ENCODE measurements at places on chromosomes 2 and 18.

DNA sequence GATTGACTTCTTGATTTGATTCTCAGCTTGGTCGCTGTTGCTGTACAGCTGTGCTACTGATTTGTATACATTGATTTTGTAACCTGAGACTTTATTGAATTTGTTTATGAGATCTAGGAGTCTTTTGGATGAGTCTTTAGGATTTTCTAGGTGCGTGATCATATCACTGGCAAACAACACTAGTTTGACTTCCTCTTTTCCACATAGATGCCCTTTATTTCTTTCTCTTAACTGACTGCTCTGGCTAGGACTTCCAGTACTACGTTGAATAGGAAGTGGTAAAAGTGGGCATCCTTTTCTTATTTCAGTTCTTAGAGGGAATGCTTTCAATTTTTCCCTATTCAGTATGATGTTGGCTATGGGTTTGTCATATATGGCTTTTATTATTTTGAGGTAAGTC, 101.3 kb downstream of the OSBPL1A start:
- DNase-seq = no peak

- no peak for DNase-seq
These were observed 25.6 kb downstream of the B3GNT7 start for GRCh38 chr2:231421051-231421580.

DNA sequence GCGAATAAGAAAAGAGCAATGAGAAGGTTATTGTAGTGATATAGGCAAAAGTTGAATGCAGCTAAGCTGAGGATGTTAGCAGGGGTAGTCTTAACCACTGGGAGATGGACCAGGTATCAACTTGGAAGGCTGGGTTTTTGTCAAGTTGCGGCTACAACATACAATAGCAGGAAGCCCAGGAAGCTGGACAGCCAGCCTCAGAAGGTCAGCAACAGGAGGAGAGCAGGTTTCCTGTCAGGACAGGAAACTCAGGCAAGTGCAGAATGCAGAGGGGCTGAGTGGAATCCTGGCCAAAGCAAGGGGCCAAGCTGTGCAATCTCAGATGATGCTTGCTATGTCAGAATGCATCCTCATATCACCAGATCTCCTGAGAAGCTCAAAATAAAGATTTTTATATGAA, 530.0 kb upstream of the ID2 start:
- DNase-seq = no peak

GRCh38 chr2:10716581-10716980, 4.8 kb upstream of the ATP6V1C2 start:
- no peak for DNase-seq

- no peak for DNase-seq
These were observed 18.5 kb downstream of the DSG2 start for GRCh38 chr18:31516437-31516836.

GRCh38 chr2:9547262-9547991, 8.2 kb downstream of the ADAM17 start:
- DNase-seq = no peak

- no peak for DNase-seq
These were observed 64.5 kb downstream of the PIGN start for GRCh38 chr18:62122330-62122729.

DNA sequence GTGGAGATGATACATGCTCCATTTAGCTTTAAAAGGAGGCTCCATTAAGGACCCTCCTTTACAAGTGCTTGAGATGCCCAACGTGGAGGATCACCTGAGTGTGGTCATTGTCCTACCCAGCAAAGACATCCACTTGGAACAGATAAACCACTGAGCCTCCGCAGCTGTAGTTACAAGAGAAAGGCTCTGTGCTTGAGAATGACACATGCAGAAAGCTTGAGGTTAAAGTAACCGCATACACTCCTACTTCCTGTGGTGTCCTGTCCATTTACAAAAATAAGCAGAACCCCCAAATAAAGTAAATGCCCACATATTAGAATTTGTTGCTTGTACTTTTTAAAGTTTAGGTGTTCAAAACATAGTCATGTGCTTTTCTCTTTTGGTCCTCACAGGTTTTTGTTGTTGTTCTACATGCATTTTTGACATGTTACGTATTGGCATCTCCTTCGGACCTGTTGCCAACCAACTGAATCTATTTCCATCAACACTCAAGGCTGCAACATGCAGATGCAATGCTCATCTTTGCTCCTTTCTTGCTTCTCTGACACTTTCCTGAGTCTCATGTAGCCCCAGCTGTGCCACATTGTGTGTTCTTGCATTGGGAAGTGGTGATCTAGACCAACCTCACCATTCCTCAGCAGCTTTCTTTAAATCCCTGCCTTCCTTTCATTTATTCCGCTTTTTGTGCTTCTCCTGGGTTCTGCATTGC, 56.0 kb downstream of the SERPINB7 start:
- DNase-seq = no peak

DNA sequence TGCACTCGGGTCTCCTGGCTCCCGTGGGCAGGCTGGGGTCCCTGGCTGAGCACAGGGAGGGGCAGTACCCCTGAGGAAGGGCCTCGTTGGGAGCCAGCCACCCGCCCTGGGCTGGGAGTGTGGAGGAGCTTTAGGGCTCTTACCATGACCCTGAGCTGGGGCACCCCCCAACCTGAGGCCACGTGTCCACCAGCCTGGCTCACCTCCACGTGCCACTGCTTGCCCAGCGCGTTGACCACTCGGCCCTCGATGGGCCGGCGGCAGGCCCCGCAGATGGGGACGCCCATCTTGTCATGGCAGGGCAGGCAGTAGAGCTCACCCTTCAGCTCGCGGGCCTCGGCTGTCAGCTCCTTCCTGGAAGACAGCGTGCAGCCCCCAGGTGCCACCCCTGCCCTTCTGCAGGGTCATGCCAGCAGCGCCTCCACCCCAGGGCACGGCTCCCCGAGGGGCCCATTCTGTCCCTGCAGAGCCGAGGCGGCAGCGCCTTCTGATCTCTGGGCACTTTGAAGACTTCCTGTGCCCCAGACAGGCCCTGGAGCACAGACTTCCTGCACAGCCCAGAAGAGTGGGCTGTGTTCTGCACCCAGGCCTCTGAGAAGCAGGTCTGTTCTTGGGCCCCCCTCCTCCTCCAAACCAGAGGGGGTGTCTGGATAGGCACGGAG, 4.0 kb upstream of the GPR17 start:
- DNase-seq = no peak

DNA sequence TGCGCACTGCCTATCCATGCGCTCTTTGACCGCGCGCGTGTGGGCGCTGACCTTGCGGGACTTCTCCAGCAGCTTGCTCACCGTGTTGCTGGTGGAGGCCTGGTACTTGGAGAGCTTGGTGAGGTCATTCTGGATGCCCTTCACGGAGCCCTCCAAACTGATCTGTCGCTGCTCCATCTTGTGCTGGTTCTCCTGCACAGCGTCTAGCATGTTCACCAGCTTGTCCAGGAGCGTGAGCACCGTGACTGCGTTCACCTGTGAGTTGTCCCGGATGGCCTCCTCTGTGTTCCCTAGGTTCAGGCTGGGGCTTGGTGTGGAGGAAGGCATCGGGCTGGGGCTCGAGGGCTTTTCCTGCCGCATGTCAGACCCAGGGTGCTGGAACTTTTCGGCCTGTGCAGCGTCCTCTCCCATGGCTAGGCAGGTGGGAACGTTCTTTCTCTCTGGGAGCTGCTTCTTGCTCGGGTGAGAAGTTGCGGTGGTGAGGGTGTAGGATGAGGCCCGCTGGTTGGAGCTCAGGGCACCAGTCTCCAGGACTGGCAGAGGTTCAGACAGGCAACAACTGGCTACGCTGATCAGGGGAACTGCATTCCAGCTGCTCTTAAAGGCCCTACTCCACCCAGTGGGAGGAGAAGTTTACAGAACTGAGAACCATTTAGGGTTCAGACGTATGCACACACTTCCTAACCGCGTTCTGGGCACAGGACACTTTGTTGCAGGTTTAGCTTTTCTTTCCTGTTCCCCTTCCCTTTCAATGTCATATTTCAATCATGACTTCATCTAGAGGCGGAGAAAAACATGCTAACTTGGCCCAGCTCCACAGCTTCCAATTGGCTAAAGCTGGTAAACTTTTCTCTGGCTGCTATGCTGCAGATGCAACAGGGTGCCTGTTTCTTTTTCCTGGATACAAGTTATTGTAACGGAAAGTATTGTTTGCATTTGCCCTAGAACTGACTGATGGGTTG, at the start of gene CAVIN2:
Gene CAVIN2, minus strand, starts transcription at position 574 of the 962 bp plus-strand sequence. Its CDS starts 163 bp downstream, at position 411.
- DNase-seq = no peak

- DNase-seq = no peak
These were observed 28.7 kb upstream of the LYPD6B start for GRCh38 chr2:149009576-149010461.

DNA sequence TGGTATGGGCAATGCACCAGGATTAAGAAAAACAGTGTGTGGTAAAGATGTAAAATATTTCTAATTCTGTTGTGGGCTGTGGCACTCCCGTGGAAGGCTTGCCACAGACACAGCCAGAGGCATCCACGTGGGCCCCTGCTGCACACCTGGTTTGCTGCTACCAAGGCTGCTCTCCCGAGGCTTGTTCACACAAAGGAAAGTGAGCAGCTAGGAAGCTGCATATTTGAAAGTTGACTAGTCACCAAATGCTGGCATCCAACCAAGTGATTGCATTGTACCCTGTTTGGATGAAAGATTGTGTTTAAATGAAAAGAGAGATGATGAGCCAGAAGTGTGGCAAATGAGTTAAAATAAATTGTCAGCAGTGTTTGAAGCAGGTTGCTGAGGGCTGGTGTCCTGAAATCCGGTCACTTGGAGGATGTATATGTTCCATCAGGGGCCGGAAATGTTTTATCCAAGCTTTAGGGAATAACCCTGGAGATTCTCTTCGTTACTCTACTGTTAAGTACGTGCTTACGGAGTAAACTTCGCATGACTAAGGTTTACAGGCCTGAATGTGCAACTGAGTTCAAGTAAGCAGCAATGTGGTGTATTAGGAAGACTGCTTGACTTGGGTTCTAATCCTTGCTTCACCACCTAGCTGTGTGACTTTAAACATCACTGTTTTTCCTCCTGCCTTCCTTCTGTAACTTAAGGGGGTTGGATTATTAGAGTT, 86.1 kb downstream of the MSH2 start:
- DNase-seq = no peak

DNA sequence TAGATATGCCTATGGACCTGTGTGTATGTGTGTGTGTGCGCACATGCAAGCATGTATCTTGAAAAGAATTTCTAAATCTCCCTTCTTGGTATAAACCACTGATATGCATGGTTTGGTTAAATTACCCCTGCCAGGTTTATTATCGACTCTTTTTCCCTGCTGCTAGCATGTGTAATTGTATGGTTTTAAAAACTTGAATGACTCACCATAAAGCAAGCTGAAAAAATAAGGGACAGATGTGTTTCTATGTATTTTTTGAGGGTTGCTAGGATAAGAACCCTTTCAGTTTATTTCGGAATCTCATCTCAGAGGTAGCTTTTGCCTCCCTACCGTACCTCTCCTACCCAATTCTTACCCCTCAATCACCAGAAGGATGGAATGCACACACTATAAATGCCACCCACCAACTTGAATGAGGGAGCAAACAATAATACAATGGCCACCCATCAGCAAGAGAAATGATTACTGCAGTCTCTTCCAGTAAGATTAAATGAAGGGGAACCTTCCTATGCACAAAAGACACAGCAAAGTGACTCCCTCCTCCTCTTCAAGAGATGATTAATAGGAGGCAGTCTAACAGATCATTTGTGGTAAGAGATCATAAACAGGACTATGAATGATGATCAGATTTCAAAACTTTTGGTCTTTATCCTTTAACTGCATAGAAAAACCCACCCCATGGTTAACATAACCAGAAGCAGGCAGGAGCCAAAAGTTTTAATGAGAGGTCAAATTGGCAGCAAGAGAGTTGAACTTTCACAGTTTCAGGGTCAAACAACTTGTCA, 357.2 kb downstream of the SATB2 start:
- no peak for DNase-seq

GRCh38 chr18:25233528-25234321, 118.2 kb downstream of the ZNF521 start:
- DNase-seq = no peak

- no peak for DNase-seq
These were observed 3.6 kb downstream of the ALPI start for GRCh38 chr2:232459419-232460035.

All from activated T-cell treated with anti-CD3 and anti-CD28 coated beads for 48 hours (primary cell).